Mesothelial cell of epicardium (in vitro differentiated cells): ENCODE measurements at places on chromosomes 3 and 15.
A peak's percentile ranks its signal among the peaks of the same experiment; 100 is the strongest.

GRCh38 chr3:37980462-37981347 lies 9.9 kb upstream of the VILL start:
- peak; percentile 24 for DNase-seq

GRCh38 chr3:49664300-49664699 lies 9.9 kb upstream of the APEH start:
- no peak for DNase-seq

DNA sequence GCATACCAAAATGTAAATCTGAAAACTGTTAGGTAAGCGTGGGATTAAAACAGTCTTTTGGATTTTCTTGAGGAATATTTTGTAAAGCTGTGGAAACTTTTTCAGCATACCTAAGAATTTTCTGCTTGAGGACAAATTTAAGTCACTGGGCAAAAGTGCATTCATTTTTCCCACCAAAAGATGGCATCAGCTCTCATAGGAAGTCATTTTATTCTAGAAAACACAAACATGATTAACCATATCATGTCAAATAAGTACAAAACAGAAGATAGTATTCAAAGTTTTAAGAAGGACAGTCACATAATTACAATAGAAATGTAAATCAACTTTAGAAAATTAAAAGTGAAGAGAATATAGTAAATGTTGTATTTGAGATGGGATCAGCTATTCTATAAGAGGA lies 63.5 kb downstream of the SLC49A4 start:
- no peak for DNase-seq

GRCh38 chr3:98921957-98922356 lies 20.5 kb upstream of the DCBLD2 start:
- no peak for DNase-seq
